ENCODE measurements at places on chromosomes 12 and 14.

- no peak for DNase-seq
Measured at GRCh38 chr12:130494736-130495135, 157.0 kb downstream of the PIWIL1 start.

DNA sequence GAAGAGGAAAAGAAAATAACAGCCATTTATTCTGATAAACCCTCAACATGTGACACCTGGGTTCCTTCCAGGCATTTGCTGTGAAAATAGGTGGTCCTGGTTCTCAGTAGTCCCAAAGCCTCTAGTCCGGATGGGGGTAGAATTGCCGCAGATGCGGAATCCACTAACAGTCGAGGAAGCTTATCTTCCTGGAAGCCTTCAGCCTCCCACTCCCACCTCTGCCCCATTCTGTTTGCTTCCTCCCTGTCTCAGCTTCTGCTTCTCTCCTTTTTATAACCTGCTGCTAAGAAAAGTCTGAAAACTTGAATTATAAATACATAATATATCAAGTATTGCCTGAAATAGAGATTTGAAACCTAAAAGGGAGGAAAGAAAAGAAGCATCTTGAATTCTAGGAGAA, 14.0 kb upstream of the MAP3K9 start:
- DNase-seq: no peak

GRCh38 chr14:39673270-39673711, 241.1 kb upstream of the FBXO33 start:
- no peak for DNase-seq

DNA sequence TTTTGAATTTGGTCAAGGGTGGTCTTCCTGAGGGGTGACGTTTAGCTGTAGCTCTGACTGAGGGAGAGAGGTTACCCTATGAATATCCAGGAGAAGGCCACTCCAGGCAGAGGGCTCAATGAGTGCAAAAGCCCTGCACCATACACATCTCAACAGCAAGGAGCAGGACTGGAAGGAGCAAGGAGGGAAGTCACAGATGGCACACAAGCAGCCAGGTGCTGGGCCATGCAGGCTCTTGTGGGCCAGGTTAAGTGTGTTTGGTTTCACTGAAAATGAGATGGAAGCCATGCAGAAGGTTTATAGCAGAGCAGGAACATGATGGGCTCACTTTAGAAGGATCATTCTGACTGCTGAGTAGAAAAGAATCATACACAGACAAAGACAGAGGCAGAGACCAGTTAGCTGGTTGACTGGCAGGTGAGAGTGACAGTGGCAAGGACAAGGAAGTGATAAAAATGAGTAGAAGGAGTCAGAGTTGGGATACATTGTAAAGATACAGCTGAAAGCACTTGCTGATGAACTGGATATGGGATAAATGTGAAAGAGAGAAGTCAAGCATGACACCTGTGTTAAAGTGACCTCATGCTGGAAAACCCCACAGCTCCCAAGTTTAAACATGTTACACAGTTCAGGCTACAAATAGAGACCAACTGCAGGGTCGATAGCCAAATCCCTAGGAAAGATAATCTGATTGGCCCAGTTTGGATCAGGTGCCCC, 81.2 kb downstream of the PRKD1 start:
- no peak for DNase-seq

GRCh38 chr12:103994235-103994634, 28.6 kb downstream of the TDG start:
- no peak for DNase-seq

DNA sequence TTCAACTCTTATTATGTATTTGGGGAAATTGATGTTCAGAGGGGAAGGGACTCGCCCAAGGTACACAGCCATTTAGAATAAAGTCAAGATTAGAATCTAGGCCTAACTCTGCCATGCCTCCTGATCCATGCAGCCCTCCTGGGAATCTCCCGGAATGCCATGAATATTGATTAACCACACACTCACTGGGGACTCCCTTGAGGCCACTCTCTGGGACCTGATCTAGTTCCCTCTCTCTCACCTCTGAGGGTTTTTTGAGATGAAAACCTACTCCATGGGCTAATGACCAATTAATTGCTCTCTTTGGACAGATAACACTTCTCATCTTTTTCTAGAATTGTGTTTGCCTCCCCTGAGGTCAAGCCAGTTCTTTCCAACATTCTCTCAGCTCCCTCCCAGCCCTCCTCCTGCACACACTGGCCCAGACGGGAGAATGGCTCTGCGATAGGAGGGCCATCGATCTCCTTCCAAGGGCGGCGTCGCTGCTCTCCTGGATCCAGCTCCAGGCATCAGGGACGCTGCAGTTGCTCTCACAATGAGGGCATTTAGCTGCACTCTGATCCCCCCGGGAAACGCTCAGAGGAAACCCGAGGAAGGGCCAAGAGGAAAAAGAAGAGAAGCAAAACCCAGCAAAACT, 22.6 kb downstream of the WSCD2 start:
- no peak for DNase-seq

GRCh38 chr14:85280074-85280473, 249.9 kb upstream of the FLRT2 start:
- no peak for DNase-seq

DNA sequence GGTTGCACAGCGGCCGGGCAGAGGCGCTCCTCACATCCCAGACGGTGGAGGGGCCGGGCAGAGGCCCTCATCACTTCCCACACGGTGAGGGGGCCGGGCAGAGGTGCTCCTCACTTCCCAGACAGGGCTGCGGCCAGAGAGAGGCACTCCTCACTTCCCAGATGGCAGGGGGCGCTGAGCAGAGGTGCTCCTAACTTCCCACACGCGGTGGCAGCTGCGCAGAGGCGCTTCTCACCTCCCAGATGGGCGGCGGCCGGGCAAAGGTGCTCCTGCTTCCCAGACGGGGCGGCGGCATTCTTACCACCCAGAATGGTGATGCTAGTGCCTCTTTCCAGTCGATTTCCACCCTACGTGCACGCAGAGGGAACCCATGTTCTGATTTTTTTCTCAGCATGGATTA, 304.4 kb downstream of the RGS6 start:
- DNase-seq: no peak
